ENCODE measurements at places on chromosomes 3 and 15. TPM values are rescaled to one million over a fixed set of nuclear protein-coding genes. Genes with fewer than 3 reads are reported as not detected.

GRCh38 chr15:73750951-73751350, 2.2 kb downstream of the INSYN1 start:
- H3K27me3 ChIP-seq: peaks cover 69% of the 10 kb centered on the region
- H3K36me3 ChIP-seq: no peaks in the 10 kb centered on the region
- H3K4me3 ChIP-seq: no peak overlapping the region
- no peak for DNase-seq

VEPH1 gene
- total RNA-seq: not detected

GRCh38 chr3:13452490-13453335, 27.4 kb upstream of the HDAC11 start:
- peak; percentile 14 for DNase-seq
- no peaks in the 10 kb centered on the region for H3K36me3 ChIP-seq

- H3K4me1 ChIP-seq: no peaks in the 10 kb centered on the region
- no peak overlapping the region for H3K27ac ChIP-seq
- no peaks in the 10 kb centered on the region for H3K27me3 ChIP-seq
- no peaks in the 10 kb centered on the region for H3K36me3 ChIP-seq
- H3K4me3 ChIP-seq: no peak overlapping the region
- no peak for DNase-seq
These were observed 84.3 kb downstream of the CHST2 start for GRCh38 chr3:143203848-143204247.

DNA sequence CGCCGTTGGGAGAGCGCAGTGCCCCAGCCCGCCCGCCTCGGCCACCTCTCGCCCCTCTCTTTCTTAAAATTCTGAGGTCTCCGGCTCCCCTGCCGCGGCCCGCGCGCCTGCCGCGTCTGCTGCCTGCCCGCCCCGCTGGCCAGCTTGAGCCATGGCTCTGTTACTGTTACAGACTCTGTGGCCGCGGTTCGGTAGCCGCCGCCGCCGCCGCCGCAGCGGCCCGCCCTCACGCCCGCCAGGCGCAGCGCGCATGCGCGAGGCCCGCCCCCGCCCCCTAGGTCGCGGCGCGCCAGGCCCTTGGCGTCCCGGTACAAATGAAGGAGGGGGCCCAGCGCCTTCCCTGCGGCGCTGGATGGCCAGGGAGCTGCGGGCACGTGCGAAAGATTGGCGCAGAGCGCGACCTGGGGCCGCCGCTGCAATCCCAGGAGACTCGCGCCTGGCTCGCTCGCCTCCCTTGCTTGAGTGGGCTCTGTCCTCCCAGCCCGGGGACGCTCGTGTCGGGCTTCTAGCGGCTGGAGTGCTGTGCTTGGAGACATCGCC, at the start of gene ONECUT1:
ONECUT1 (minus strand) TSS at position 168 of the 540 bp plus-strand sequence. CDS start 452 bp downstream, outside the sequence.
- DNase-seq: no peak
- no peak within 1 kb of the TSS for H3K27ac ChIP-seq

GRCh38 chr3:100073714-100074307, 40.5 kb downstream of the FILIP1L start:
- DNase-seq: no peak
- no peak overlapping the region for H3K27ac ChIP-seq
- no peaks in the 10 kb centered on the region for H3K36me3 ChIP-seq
- H3K27me3 ChIP-seq: no peaks in the 10 kb centered on the region

DNA sequence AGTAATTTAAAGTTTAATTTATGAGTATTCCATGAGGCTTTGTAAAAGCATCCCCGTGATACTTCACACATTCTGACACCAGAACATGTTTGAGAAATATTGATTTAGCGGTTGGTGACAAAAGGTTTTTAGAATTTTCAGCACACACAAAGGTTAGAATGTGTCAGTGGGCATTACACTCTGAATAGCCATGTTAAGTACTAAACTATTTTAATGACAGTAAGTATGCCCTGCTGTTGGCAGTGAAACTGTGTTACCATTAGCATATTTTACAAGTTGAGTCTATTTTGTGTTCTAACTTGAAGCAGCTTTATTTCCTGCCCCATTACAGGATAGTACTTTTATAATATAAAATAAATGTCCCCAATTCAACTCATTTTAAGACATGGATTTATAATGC, 66.5 kb downstream of the ADAMTSL3 start:
- no peaks in the 10 kb centered on the region for H3K27me3 ChIP-seq
- H3K4me3 ChIP-seq: no peak overlapping the region
- no peak overlapping the region for H3K27ac ChIP-seq
- no peak for DNase-seq
- H3K36me3 ChIP-seq: no peaks in the 10 kb centered on the region
- no peaks in the 10 kb centered on the region for H3K4me1 ChIP-seq

SLC51B gene
- total RNA-seq: not detected

ST3GAL6 gene
- total RNA-seq: 0.45 TPM

GRCh38 chr15:70133296-70133695, 35.6 kb upstream of the TLE3 start:
- DNase-seq: no peak
- H3K27ac ChIP-seq: no peak overlapping the region
- no peak overlapping the region for H3K4me3 ChIP-seq
- no peaks in the 10 kb centered on the region for H3K36me3 ChIP-seq

GRCh38 chr3:175620532-175620931, 761.4 kb downstream of the NAALADL2 start:
- H3K36me3 ChIP-seq: no peaks in the 10 kb centered on the region
- DNase-seq: no peak
- H3K4me3 ChIP-seq: no peak overlapping the region

GOLGA8G gene
- total RNA-seq: not detected

- no peak overlapping the region for H3K4me3 ChIP-seq
- H3K27me3 ChIP-seq: no peaks in the 10 kb centered on the region
- H3K27ac ChIP-seq: no peak overlapping the region
- peaks cover 16% of the 10 kb centered on the region for H3K36me3 ChIP-seq
- peaks cover 21% of the 10 kb centered on the region for H3K4me1 ChIP-seq
- no peak for DNase-seq
These were observed 34.2 kb downstream of the VGLL4 start for GRCh38 chr3:11609481-11609880.

STRC gene
- 2.1 TPM for total RNA-seq

DNA sequence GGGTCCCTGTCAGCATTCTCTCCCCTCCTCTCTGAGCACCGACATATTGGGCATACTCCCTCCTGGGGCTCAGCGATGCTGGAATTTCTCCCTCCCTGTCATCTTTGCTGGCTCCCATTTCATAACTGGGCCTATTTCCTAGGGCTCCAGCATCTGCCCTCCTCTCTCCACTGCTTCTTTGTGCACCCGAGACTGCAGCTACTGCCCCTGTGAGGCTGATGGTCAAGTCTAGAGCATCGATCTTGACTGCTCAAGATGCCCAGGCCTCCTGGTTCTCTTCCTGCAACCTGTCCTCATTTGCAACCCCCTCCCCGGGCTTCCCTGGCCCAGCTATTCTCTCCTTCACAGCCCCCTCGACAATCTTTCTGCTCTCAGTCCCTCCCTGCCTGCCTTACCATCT, 53.5 kb downstream of the WHAMM start:
- no peaks in the 10 kb centered on the region for H3K4me1 ChIP-seq
- no peaks in the 10 kb centered on the region for H3K36me3 ChIP-seq
- H3K27me3 ChIP-seq: no peaks in the 10 kb centered on the region
- H3K4me3 ChIP-seq: no peak overlapping the region
- H3K27ac ChIP-seq: no peak overlapping the region
- no peak for DNase-seq

SMAD6 gene
- total RNA-seq: 0.59 TPM

DNA sequence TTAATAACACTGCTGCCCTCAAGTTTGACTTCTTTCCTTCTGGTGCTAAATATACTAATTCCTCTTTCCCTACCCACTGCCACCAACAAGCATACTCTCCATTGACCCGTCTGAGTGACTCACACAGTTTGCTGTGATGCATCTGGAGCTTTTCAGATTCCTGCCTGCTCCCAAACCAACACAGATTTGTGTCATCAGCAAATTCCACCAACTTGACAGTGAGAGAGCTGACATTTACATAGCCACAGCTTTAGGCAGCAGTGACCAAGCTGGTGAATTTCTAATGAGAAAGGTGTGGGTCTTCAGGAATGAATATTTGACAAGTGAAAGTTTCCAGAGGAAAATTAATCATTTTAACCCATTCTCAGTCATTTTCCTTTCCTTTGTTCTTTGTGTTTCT, 96.5 kb upstream of the PRICKLE2 start:
- H3K4me1 ChIP-seq: no peaks in the 10 kb centered on the region
- H3K4me3 ChIP-seq: no peak overlapping the region
- no peaks in the 10 kb centered on the region for H3K27me3 ChIP-seq
- H3K27ac ChIP-seq: no peak overlapping the region
- H3K36me3 ChIP-seq: no peaks in the 10 kb centered on the region
- DNase-seq: no peak

DNA sequence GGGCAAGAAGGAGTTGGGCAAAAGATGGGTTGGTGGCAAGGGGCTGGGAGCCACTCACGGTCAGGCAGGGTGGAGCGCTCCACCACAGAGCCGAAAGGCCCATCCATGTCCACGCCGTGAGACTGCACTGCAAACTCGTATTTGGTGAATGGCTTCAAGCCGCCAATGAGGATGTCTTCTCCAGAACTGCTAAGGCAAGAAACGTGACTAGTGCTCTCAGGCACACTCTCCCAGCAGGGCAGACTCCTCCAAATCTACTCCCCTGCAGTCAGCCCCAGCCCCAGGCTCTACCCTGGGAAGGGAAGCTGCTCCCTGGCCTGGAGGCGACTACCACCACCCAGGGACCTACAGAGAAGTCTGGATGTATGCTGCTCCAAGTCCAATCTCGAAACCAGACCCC, 11.4 kb upstream of the IGDCC3 start:
- H3K36me3 ChIP-seq: no peaks in the 10 kb centered on the region
- H3K27ac ChIP-seq: no peak overlapping the region
- H3K4me1 ChIP-seq: peaks cover 17% of the 10 kb centered on the region
- H3K27me3 ChIP-seq: peaks cover 21% of the 10 kb centered on the region

DNA sequence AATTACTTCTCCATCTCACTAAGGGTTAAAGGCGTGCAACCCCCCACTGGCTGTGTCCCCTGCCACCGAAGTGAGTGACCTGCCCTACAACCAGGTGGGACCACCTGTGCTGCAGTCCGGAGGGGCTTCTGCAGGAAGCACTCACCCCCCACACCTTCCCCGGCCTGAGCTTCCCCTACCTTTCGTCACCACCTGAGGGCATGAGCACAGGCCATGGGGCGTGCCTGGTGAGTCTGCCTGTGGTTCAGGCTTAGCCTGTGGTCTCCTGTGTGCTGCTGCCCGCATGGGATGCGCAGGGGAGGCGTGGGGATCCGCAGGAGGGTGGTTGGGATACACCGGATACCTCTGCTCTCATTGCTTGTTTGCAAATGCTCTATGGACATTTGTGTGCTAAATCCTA, 46.0 kb downstream of the KLHL25 start:
- no peak for DNase-seq
- no peak overlapping the region for H3K4me3 ChIP-seq
- H3K4me1 ChIP-seq: peaks cover 24% of the 10 kb centered on the region
- H3K27me3 ChIP-seq: no peaks in the 10 kb centered on the region

DNA sequence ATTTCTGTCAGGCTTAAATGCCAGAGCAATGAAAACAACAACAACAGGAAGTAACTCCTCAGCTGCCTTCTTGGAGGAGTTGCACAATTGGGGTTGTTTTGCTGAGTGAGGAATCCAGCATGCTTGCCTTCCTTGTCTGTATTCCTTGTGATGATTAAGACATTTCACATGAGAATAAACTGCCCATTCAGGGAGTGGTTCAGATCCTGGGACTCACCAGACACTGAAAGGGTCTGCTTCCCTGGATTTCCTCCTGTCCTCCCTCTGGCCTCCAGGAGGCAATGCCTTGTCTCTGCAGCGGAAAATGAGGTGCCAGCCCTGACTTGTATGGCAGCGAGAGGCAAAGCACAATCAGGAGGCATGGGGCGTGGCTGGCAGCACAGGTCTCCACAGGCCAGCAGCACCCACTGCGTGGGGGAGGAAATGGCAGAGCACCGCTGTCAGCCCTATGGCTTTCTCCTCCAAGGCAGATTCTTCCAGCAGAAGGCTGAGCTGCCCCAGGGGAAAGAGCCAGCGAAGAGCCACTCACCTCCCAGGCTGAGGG, 41.5 kb downstream of the RBP2 start:
- H3K4me1 ChIP-seq: no peaks in the 10 kb centered on the region
- DNase-seq: no peak
- no peaks in the 10 kb centered on the region for H3K36me3 ChIP-seq
- H3K27me3 ChIP-seq: no peaks in the 10 kb centered on the region
- H3K4me3 ChIP-seq: no peak overlapping the region
- no peak overlapping the region for H3K27ac ChIP-seq

KNL1 gene
- total RNA-seq: 0.59 TPM

GRCh38 chr3:95752199-95752598, 1062.2 kb upstream of the EPHA6 start:
- no peak overlapping the region for H3K27ac ChIP-seq
- H3K27me3 ChIP-seq: no peaks in the 10 kb centered on the region
- no peak overlapping the region for H3K4me3 ChIP-seq
- H3K36me3 ChIP-seq: no peaks in the 10 kb centered on the region
- no peak for DNase-seq

DNA sequence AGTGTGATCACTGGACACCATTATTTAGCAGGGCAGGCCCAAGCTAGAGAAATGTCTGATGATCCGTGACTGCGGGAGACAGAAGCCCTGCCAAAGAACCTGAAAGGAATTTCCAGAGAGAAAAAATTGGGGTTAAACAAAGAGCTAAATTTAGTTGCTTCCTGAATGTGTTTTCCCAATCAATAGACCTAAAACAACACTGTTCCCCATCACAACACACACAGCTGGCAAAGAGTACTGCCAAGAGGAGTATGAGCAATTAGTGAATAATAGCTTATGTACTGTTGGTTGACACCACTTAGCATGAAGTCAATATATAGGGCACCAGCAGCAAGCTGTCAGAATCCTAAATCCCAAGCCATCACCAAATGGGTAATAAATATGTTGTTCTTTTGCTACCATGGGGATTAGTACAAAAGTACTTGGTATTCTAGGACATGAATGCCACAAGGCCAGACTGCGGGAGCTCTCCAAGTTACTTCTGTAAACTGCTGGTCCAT, 35.7 kb downstream of the CLK3 start:
- no peaks in the 10 kb centered on the region for H3K4me1 ChIP-seq
- DNase-seq: no peak
- H3K36me3 ChIP-seq: peaks cover 46% of the 10 kb centered on the region
- no peak overlapping the region for H3K4me3 ChIP-seq

CPNE4 gene
- total RNA-seq: not detected

HRH1 gene
- not detected for total RNA-seq

HDC gene
- total RNA-seq: not detected

DNA sequence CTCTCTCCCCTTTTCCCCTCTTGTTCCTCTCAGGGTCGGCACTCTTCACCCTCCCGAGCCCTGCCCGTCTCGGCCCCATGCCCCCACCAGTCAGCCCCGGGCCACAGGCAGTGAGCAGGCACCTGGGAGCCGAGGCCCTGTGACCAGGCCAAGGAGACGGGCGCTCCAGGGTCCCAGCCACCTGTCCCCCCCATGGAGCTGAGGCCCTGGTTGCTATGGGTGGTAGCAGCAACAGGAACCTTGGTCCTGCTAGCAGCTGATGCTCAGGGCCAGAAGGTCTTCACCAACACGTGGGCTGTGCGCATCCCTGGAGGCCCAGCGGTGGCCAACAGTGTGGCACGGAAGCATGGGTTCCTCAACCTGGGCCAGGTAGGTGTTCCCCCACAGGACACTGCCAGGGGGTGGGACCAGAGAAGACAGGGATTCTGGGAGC, 7.2 kb downstream of the FURIN start:
- H3K36me3 ChIP-seq: peaks cover 49% of the 10 kb centered on the region
- no peak for DNase-seq
- H3K4me1 ChIP-seq: peaks cover 30% of the 10 kb centered on the region
- no peak overlapping the region for H3K4me3 ChIP-seq

CEP97 gene
- total RNA-seq: 6.3 TPM

RBP2 gene
- total RNA-seq: not detected

- H3K27me3 ChIP-seq: no peaks in the 10 kb centered on the region
- H3K27ac ChIP-seq: no peak overlapping the region
- H3K4me3 ChIP-seq: no peak overlapping the region
- no peak for DNase-seq
- no peaks in the 10 kb centered on the region for H3K36me3 ChIP-seq
These were observed 38.9 kb downstream of the MYL3 start for GRCh38 chr3:46824211-46824970.

CP gene
- not detected for total RNA-seq
